ENCODE measurements at places on chromosomes 4 and X. TPM values are rescaled to one million over a fixed set of nuclear protein-coding genes. Genes with fewer than 3 reads are reported as not detected.

The ASMTL gene
- 9.0 TPM for total RNA-seq

The TADA2B gene
- 15.8 TPM for total RNA-seq

The GAGE12H gene
- not detected for total RNA-seq

The F8 gene
- total RNA-seq, result 5.8 TPM

The ADGRG2 gene
- total RNA-seq, result 0.82 TPM

The ZFYVE28 gene
- total RNA-seq, result 5.7 TPM

The TRPC3 gene
- 88.6 TPM for total RNA-seq

The SPARCL1 gene
- total RNA-seq, result 83.3 TPM

The SH3TC1 gene
- 5.6 TPM for total RNA-seq

The ATP8A1 gene
- total RNA-seq, result 174 TPM

The TEX13B gene
- not detected for total RNA-seq

The PPARGC1A gene
- total RNA-seq, result 14.3 TPM

The TECRL gene
- total RNA-seq, result not detected

The CYSLTR1 gene
- 2.6 TPM for total RNA-seq

The CEP135 gene
- 24.0 TPM for total RNA-seq

The TEX11 gene
- not detected for total RNA-seq

The UGT2B11 gene
- total RNA-seq, result not detected

The C4orf17 gene
- not detected for total RNA-seq

The UGT2B10 gene
- total RNA-seq, result not detected

The DCHS2 gene
- 12.2 TPM for total RNA-seq

The ALAS2 gene
- 25.7 TPM for total RNA-seq

The RTL3 gene
- not detected for total RNA-seq

The ARHGAP10 gene
- total RNA-seq, result 9.8 TPM

The AR gene
- 2.1 TPM for total RNA-seq

The XAGE1A gene
- total RNA-seq, result not detected

The SPRY1 gene
- total RNA-seq, result 29.6 TPM

The ARHGEF38 gene
- 0.09 TPM for total RNA-seq

The ZBTB33 gene
- 32.7 TPM for total RNA-seq

The CA5B gene
- total RNA-seq, result 10.2 TPM

The RAB41 gene
- total RNA-seq, result not detected

The TMPRSS11D gene
- not detected for total RNA-seq

The EMCN gene
- total RNA-seq, result 5.2 TPM

The UCHL1 gene
- 554 TPM for total RNA-seq

The TMSB15C gene
- total RNA-seq, result 38.4 TPM

The DGKK gene
- total RNA-seq, result 1.3 TPM

The ABLIM2 gene
- 14.2 TPM for total RNA-seq

The HSD17B13 gene
- total RNA-seq, result 0.36 TPM

The ABCD1 gene
- total RNA-seq, result 3.8 TPM

The NR0B1 gene
- total RNA-seq, result 0.45 TPM

The MAGEB10 gene
- total RNA-seq, result not detected

The ZNF280C gene
- total RNA-seq, result 11.5 TPM

The ANXA3 gene
- total RNA-seq, result 11.7 TPM

The CLCN5 gene
- total RNA-seq, result 14.7 TPM

The TKTL2 gene
- 0.73 TPM for total RNA-seq

The DKK2 gene
- total RNA-seq, result 3.9 TPM

The PASD1 gene
- total RNA-seq, result not detected

The RADX gene
- 14.4 TPM for total RNA-seq

The TRIM75 gene
- not detected for total RNA-seq

The OCIAD1 gene
- total RNA-seq, result 116 TPM

The NPY1R gene
- 8.2 TPM for total RNA-seq

The TENT5D gene
- total RNA-seq, result not detected

The SCRG1 gene
- 2.4 TPM for total RNA-seq

The CXorf65 gene
- not detected for total RNA-seq
